ENCODE measurements at places on chromosomes 2 and 18.

DNA sequence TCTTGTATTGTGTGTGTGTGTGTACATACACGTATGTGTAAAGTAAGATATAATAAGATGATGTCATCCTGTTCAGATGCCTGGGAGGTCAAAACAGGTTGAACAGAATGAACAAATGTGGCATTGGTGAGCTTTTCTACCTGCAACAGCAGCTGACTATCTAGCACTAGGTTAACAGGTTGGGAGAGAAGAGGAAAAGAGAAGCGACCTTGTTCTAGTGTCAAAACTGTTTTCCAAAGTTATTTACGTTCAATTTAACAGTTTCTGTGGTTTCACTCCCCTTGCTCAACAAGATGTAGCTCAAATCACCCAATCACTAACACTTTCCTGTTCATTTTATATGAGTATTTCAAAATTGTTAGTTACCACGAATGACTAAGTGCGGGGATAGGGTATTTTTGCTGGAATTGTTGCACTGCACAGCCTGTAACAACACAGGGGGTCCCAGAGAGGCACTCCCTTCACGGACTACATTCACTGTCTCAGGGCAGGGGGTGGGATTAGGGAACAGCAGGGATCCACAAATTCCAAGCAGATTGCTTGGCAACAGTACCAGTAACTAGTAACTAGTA, 67.5 kb upstream of the DTNB start:
- DNase-seq: no peak

- DNase-seq: no peak
Observed at GRCh38 chr18:9117980-9118841, 15.7 kb downstream of the NDUFV2 start.

GRCh38 chr2:79025421-79025820, at the start of gene REG3G:
Gene REG3G, plus strand, starts transcription at chr2:79025702. Its CDS starts 392 bp downstream, at chr2:79026094.
- DNase-seq: no peak

- no peak for DNase-seq
Observed at GRCh38 chr2:47900857-47901256, 5.4 kb downstream of the FBXO11 start.

DNA sequence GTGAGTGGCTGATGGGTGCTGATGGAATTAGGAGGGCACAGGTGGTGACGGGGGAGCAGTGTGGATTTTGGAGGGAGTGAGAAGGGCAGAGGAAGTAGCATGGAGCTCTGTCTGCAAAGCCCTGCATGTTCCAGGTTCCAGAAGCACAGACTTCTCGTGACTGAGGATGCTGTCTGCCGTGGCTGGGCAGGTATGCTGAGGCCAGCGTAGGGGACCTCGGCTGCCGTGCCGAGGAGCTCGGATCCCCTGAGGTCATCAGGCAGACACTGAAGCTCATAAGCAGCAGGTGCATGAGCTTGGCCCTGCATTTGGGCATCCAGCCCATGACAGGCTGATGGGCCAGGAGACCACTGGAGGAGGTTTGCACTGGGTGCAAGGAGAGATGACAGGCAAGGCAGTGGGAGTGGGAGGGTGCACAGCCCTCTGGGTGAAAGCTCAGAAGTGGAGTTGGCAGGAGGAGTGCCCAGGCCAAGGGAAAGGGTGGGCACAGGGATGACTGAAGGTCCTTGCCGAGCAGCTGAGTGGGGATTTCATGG, 215.3 kb downstream of the SH3RF3 start:
- DNase-seq: no peak

DNA sequence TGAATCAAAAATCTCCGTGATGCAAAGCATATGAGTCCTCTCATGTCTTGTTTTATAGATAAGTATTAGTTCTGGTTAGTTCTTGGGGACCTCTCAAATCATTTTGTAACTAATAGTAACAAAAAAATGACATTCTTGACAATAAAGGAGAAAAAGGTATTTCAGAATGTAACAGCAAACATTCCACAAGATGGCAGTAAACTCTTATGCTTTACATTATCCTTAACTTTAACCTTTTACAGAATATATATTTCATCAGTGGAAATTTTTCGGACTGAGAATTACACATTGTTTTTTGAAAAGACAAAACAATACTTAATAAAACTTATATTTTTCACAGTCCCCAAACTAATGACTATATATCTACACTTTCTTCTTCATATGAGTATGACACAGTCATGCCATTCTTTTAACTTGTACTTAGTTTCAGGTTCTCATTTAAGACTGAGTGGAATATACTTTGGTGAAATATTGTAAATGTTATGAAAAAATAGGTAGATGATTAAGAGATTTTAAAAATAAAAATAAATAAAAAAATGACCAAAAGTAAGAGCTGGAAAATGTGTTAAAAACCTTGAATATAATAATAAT, 142.9 kb upstream of the NXPH2 start:
- DNase-seq: no peak

GRCh38 chr2:207184768-207185167, 19.0 kb upstream of the KLF7 start:
- no peak for DNase-seq

GRCh38 chr2:227821043-227821942, 7.7 kb downstream of the CCL20 start:
- no peak for DNase-seq

- DNase-seq: no peak
Observed at GRCh38 chr2:33110461-33110860, 163.7 kb downstream of the LTBP1 start.
